Lower lobe of right lung (tissue), 2 donors: ENCODE measurements at places on chromosomes 13 and 19.
A peak's percentile ranks its signal among the peaks of the same experiment; 100 is the strongest.

GRCh38 chr19:43694553-43694952, 21.3 kb upstream of the IRGC start:
- DNase-seq, result no peak

- no peak for DNase-seq
Observed at GRCh38 chr13:74187564-74187963, 53.4 kb upstream of the KLF12 start.

- DNase-seq, result no peak
Observed at GRCh38 chr19:30228113-30228834, 143.9 kb upstream of the ZNF536 start.

DNA sequence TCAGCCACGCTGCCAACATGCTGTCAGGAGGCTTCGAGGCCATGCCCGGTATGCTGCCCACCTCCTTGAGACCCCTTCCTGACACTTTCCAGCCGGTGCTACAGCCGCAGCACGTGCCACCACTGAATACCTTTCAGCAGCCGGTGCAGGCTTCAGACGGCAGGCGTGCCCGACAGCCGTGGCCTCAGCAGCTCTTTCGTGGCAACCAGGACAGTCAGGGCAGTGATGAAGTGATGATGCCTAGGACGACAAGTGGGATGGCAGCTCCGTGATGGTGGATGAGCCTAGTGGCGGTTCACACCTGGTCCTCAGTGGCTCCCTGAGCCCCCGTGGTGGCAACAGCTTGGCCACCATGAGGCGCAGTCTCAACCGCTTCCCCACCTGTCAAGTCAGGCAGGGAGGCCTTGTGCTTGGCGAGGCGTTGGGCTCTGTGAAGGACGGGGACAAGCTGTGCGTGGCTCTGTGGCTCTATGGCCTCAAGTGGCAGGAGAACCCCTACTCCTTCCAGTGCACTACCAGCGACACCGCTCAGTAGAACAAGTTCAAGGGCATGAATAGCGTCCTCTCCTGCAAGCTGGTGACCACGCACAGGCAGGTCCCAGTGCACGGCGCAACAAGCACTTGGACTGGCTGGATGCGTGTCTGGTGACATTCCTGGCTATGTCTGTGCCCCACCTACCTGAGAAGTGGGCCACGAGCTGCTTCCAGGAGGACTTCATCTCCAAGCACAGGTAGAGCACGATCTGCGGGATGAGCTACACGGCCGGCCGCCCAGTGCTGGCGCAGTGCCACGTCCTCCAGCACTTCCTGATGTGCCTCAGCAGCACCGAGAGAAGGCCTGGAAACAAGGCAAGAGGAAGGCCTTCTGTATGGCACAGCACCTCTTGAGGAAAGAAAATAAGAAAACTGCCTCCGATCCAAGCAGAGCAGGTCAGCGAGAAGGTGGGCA, 18.2 kb upstream of the ZNF14 start:
- DNase-seq, result no peak

GRCh38 chr13:36430247-36431203, 1.8 kb upstream of the CCNA1 start:
- DNase-seq, result no peak

DNA sequence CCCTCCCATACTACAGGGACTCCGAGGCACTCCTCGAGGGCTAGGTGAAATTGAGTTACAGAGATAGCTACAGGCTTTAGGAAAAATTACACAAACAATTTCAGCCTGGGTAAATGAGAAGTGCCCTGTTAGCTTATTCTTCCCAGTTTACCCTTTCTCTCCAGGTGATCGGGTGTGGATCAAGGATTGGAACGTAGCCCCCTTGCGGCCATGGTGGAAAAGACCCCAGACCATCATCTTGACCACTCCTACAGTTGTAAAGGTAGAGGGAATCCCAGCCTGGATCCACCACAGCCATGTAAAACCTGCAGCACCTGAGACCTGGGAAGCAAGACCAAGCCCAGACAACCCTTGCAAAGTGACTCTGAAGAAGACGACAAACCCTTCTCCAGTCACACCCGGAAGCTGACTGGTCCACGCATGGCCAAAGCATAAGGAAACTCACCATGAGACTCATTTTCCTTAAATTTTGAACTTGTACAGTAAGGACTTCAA, 600.6 kb downstream of the UQCRFS1 start:
- DNase-seq, result no peak

DNA sequence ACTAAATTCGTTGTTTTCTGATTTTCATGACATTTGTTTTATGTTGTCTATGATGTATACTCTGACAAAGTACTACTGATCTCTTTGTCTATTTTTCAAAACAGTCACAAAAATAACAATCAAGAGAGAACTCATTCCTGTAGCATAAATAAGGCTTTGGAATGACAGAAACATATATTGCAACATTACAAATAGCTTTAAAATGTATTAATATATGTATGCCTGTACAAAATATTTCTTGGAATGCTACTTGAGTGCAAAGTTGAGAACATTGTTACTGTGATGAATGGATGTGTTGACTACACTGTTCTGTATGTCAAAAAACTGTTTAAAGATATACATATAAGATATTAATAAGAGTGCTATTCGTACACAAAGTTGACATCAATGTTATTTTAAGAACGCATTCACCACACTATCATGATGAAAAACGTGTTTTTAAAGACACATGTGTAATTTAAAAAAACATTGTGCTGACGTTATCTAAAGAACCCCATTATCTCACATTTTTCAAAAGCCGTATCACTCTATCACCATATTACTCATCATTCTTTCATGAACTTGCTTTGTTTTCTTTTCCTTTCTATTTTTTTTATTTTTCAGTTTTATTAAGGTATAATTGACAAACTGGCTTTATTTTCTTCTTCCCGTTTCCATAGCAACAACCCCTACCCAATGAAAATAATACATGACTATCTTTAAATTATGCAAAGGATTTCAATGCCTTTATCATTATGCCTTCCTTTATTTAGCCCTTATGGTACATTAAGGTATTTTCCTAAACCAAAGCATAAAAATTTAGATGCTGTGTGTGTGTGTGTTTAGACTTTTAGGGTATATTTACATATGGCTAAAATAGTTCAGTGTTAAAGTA, 918.8 kb downstream of the SLITRK1 start:
- no peak for DNase-seq

GRCh38 chr13:77406644-77407440, 79.9 kb upstream of the MYCBP2 start:
- DNase-seq, result no peak

- DNase-seq, result no peak
Observed at GRCh38 chr19:7895565-7895964, 7.3 kb downstream of the LRRC8E start.

DNA sequence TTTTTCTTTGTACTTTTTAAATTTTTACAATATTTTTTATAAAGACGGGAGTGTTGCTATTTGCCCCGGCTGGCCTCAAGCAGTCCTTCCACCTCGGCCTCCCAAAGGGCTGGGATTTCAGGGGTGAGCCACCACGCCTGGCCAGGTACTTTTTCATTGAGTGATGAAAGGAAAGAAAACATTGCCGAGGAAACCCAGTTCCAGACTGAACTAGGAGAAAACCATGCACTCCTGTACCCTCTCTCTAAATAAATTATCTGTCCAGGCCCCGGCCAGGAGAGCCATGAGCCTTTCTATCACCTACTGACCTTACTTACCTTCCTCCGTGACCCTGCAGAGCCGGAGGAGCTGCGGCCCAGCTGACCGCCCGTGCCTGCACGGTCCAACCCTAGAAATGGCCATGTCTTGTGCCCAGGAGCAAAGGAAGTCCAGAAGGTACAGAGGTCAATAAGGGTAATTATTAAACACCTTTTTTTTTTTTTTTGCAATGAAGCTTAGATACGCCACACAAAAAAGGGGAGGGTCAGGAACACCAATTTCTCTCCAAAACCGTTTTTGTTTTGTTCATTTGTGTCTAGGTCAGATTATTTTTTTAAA, at the start of gene SLC7A9:
Gene SLC7A9 (minus strand): TSS at position 399 of the 597 bp plus-strand sequence. CDS start 1,233 bp downstream, outside the sequence.
- no peak for DNase-seq

DNA sequence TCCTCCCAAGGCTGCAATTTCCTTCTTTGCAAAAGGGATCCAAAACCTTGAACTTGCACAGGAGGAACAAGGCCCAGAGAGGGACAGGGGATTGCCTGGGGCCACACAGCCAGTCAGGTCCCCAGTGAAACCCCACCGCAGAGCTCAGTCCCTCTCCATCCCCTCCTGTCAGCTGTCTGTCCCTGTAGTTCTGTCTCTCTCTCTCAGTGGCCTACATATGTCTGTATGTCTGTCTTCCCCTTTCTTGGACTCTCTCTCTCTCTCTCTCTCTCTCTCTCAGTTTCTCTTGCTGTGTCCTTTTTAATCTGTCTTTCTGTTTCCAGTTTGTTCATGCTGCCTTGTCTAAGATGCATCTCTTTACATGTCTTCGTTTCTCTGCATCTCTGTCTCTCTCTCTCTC, 11.5 kb downstream of the CEACAM19 start:
- DNase-seq, result no peak

DNA sequence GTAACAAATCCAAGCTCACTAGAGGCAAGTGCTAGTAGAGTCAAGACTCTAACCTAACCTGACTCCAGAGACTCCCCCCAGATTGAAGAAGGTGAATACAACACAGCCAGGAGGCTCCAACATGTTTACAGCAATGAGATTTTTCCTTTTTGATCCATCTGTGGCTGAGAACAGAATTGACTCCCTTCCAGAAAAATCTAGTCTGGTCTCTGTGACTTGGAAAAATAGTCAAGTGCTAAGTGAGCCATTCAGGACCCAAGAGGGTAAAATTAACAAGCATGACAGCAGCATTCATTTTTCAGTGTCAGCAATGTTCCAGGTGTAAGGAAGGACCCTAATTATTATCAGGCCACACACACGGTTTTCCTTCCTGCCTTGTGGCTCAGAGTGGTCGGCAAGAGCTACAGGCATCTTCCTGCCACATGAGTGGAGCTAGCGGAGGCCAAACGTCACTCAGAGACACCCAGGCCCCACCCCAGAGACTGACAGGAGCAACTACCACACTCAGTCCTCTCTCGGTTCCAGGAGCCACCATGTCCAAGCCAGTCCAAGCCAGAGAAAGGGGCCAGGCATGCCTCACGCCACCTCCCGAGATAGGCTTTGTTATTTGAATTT, 395.1 kb downstream of the FOXO1 start:
- DNase-seq, result peak; percentile 46

DNA sequence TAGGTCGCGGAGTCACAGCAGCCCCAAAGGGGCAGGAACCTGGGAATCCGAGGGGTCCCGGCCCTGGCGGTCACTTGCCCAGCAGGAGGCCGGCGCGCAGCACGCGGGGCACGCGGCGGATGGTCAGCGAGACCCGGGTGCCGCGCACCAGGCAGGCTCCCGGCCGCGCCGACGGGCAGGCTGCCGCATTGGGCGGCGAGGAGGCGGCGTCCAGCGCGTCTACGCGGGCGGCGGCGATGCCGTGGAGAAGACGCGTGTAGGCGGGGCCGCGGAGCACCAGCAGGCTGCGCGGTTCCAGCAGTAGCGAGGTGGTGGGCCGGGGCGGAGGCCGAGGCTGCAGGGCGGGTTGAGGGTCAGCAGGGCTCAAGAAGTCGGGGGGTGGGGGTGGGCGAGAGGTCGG, 607 bp upstream of the SYNE4 start:
- DNase-seq, result peak; percentile 82

DNA sequence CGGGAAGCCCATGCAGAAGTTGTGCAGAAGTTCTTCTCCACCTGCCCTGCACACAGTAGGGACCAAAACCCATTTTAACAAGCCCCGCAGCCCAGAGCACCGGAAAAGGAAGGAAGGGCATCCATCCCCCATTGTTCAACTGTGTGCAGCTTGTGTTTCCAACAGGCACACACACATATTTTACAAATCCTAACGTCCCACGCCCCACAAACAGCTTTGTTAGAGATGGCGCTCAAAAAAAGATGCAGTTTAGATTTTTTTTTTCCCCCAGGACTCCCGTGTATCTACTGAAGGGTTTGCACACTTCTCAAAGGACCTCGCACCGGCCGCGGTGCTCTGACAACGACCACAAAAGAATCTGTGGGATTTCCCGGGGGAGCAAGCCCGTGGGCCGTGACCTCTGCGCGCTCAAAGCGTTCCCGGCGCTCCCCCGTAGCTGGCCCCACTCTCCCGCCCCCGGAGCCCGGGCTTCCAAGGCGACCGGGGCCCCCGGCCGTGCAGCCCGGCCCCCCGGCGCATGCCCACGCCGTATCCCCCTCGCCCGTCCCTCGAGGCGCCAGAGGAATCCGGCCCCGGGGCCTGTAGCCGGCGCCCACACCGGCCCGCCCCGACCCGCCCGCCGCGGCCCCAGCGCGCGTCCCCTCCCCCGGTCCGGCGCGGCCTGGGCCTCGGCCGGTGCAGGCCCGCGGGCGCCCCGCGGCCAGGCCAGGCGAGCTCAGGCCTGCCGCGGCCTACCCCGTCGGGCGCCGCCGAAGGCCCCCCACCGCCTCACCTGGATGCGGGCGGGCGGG, 523 bp downstream of the ELAVL1 start:
- no peak for DNase-seq

- DNase-seq, result no peak
Observed at GRCh38 chr13:92900446-92900845, 326.2 kb upstream of the GPC6 start.

DNA sequence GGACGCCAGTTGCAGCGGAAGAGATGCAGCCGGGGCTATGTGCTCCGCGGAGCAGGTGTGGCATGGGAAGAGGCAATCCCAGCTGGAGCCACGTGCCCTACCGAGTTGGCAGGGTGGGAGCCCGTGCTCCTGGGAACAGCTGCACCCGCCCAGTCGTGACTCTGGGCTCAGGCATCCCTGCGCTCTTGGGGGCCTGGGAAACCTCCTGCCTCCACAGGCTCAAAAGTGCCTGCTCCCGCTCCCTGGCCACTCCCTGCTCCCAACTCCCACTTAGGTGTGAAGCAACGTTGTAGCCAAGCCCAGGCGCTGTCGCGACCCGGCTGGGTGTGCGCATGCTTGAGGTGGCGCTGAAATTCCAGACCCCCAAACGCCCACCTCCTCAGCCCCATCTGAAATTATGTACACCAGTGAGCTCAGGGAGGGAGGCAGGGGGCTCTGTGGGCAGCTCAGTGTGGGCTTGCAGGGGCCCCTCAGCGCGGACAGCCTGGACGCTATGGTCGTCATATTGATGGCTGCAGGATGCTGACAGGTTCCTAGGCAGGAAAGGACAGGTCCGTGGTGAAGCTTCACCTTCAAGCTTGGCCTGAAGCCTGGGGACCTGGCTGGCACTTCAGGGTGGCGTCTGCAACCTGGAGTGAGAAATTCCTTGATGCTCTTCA, 429.9 kb downstream of the SLITRK1 start:
- peak; percentile 37 for DNase-seq

GRCh38 chr13:36072152-36072935, 58.8 kb downstream of the DCLK1 start:
- no peak for DNase-seq

GRCh38 chr13:73767191-73767741, 366.9 kb downstream of the KLF12 start:
- no peak for DNase-seq

DNA sequence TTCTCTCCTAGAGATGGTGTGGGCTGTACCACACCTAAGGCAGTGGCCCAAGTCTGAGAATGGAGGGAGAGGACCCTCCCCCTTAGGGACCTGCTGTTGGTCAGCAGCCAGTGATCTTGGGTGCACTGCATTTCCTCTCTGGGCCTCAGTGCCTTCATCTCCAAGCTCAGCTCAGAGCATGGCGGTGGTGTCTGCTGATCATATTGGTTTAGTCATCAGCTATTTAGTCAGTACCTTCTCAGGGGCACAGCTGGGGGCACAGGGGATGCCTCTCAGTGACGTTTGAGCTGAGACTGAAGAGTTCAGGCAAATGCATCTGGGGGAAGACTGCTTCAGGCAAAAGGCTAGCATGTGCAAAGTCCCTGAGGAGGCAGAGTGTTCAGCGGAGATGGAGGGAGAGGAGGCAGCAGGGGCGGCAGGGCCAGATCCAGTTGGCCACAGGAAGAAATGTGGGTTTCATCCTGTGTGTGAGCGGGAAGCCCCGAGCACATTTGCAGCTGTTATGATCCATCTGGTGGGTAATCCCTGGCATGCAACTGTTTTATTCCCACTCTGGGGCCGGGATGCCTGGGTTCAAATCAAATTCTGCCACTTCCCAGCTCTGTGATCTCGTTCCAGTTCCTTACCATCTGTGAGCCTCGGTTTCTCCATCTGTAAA, 15.7 kb upstream of the PGLS start:
- DNase-seq, result no peak
